Ascending aorta (tissue), 2 donors: ENCODE measurements at places on chromosomes 2 and 18.

GRCh38 chr2:69175790-69176715 is 163.1 kb downstream of the ANTXR1 start:
- DNase-seq = no peak

GRCh38 chr18:48026216-48026615 is 95.8 kb upstream of the SMAD2 start:
- DNase-seq = no peak

- no peak for DNase-seq
Observed at GRCh38 chr2:11853197-11853588, 106.8 kb downstream of the LPIN1 start.

GRCh38 chr18:5294457-5295230 is 882 bp downstream of the ZBTB14 start:
- peak; percentile 10 for DNase-seq

DNA sequence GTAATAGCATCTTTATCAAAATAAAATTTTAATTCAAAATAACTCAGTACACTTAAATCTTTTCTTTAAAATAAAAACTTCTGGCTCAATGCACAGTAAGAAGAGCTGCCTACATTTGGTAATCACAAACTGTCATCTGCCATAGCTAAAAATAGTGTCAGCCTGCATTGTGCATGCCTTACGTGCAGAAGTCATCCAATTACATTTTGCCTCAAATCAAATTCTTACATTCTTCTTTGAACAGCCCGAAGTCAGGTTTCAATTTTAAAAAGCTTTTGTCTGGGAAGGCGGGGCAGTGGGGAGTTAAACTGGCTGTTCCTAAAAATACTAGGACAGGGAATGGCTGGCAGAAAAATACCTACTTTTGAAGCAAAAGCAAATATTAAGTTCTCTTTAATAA is 51.1 kb downstream of the RTN4 start:
- no peak for DNase-seq

- DNase-seq = no peak
Observed at GRCh38 chr2:84874381-84875212, 6.3 kb downstream of the TRABD2A start.
